Progenitor cell of endocrine pancreas (in vitro differentiated cells): ENCODE measurements at places on chromosomes 6 and 20. TPM values are rescaled to one million over a fixed set of nuclear protein-coding genes. Genes with fewer than 3 reads are reported as not detected.

DNA sequence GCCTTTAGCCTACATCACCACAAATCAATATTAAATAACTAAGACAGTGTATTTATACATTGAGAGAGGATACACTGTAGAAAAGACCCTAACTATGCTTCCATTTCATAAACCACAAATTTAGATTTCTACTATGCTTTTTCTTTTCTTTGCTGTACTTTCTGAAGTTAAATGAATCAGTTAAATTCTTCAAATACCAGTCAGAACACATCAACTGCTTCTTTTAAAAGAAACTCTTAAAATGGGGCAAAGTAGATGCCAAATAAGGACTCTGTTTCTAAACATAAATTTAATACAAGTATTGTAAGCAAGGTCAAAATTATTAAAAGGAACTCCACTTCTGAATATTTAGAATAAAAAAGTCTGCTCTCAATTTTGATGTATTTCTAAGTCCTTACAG is 76.9 kb downstream of the GMDS start:
- H3K36me3 ChIP-seq: no peaks in the 10 kb centered on the region
- H3K4me3 ChIP-seq: no peak overlapping the region
- H3K4me1 ChIP-seq: no peaks in the 10 kb centered on the region
- H3K27ac ChIP-seq: no peak overlapping the region
- DNase-seq: no peak

DNA sequence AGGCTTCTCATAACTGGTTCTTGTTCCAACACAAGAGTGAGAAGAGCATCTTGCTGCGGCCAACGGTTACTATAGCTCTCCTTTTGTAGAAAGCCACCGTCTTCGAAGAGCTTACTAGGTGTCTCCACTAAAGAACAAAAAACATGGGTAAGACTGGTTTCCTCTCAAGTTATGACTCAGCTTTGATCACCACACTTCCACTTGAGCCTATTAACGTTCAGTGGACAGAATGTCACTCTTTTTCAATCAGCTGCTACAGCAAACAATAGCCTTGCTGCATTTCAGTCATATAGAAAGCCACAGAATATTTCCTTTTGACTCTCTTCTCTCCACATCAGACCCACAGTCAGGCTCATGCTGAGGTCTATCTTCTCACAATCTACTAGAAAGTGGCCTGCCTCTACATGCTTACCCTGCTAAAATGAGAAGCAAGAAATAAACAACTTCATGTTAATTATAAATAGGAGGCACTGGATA is 243.5 kb upstream of the PREP start:
- peaks cover 11% of the 10 kb centered on the region for H3K4me1 ChIP-seq
- no peaks in the 10 kb centered on the region for H3K36me3 ChIP-seq
- H3K27ac ChIP-seq: no peak overlapping the region
- no peak for DNase-seq
- H3K4me3 ChIP-seq: no peak overlapping the region
- peaks cover 15% of the 10 kb centered on the region for H3K27me3 ChIP-seq

GRCh38 chr6:53044071-53044470 is 21.1 kb upstream of the FBXO9 start:
- peak overlapping the region; percentile 4 for H3K27ac ChIP-seq
- DNase-seq: no peak
- peaks cover 24% of the 10 kb centered on the region for H3K36me3 ChIP-seq
- no peak overlapping the region for H3K4me3 ChIP-seq

- no peak for DNase-seq
- no peak overlapping the region for H3K27ac ChIP-seq
- H3K36me3 ChIP-seq: no peaks in the 10 kb centered on the region
- H3K4me1 ChIP-seq: peaks cover 16% of the 10 kb centered on the region
- H3K27me3 ChIP-seq: no peaks in the 10 kb centered on the region
Observed at GRCh38 chr6:30840084-30840934, 44.0 kb upstream of the DDR1 start.

DNA sequence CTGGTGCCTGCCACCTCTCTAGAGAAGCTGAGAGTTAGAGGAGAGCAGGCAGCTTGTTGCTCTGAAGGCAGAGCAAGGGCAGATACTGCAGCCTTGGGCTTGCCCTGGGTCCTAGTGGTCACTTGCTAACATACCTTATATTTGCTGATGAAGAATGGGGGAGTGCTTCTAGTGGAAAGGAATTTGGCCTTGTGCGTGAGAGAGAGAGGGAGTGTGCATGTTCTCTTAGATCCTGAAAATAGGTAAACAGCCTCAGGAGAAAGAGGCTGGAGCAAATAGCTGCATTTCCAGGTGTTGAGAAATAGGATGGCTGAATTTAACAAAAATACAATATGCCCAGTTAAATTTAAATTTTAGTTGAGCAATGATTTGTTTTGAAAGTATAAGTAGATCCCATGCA is 724.5 kb upstream of the FLRT3 start:
- H3K4me3 ChIP-seq: no peak overlapping the region
- H3K27ac ChIP-seq: no peak overlapping the region
- no peaks in the 10 kb centered on the region for H3K36me3 ChIP-seq
- peaks cover 11% of the 10 kb centered on the region for H3K27me3 ChIP-seq
- peaks cover 11% of the 10 kb centered on the region for H3K4me1 ChIP-seq
- DNase-seq: no peak

DNA sequence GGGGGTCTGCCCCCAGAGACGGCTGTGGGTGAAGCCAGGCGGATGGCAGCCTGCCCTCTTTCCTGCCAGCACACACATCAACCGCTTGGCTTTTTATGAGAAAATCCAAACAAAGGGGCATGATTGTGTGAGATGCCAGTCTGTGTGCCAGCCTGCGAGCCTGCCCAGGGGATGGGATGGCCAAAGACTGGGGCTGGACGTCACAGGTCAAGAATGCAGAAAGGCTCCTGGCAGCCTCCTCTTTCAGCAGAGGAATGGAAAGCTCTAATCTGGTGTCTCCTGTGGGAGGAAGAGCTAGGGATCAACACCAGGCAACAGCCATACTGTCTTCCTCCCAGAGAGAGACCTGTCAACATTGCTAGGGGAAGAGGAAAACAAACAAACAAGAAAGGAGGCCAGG is 15.8 kb downstream of the TUBB2B start:
- peaks cover 9% of the 10 kb centered on the region for H3K4me1 ChIP-seq
- H3K27ac ChIP-seq: no peak overlapping the region
- DNase-seq: no peak

DNA sequence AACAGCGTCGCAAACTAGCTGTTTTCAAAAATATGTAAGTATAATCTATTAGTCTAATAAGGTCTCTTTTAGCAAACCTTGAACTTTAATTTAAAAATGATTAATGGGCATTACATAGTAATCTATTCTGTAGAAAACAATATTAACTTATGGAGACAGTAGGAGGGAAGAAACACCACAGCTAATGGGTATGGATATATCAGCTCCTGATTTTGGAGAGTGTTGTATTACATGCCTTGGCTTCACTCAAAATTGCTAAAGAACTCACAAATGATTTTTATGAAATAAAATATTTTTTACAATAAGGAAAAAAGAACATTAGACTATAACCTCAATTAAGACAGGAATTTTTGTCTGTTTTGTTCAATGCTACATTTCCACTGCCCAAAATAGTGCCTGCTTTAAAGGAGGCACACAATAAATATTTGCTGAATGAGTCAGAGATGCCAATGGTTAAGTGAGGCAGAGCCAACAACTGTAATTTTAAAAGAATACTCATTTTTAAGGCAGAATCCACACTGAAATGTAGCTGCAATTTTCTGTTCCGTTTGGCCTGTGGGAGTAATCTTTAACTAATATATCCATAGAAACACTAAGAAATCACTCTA is 15.7 kb downstream of the ATG5 start:
- no peaks in the 10 kb centered on the region for H3K27me3 ChIP-seq
- peaks cover 24% of the 10 kb centered on the region for H3K36me3 ChIP-seq
- DNase-seq: no peak
- H3K4me3 ChIP-seq: no peak overlapping the region
- peaks cover 14% of the 10 kb centered on the region for H3K4me1 ChIP-seq

DNA sequence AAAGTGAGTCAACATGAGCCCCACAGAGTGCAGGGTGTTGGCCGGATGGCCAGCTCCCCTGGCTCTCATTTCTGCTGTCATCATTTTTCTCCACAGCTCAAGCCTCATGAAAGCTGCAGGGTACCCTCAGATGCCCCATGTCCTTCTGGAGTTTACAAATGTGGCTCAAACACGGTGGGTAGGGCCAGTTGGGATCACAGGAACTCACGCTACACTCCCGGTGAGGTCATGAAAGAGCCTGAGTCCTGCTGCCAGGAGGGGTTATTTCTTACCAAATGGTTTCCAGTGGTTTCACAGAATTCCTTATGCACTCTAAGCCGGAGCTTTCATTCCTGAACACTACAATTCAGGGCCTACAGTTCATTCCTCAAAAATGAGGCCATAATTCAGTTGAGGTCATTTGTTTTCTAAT is 78.7 kb downstream of the TMEM170B start:
- H3K27me3 ChIP-seq: no peaks in the 10 kb centered on the region
- H3K4me1 ChIP-seq: no peaks in the 10 kb centered on the region
- H3K4me3 ChIP-seq: no peak overlapping the region
- DNase-seq: no peak
- no peak overlapping the region for H3K27ac ChIP-seq
- H3K36me3 ChIP-seq: no peaks in the 10 kb centered on the region

The MCCD1 gene
- total RNA-seq: not detected in 2 replicates

The HLA-DQB2 gene
- not detected in 2 replicates for total RNA-seq
